ENCODE measurements at places on chromosomes 1 and 21.

DNA sequence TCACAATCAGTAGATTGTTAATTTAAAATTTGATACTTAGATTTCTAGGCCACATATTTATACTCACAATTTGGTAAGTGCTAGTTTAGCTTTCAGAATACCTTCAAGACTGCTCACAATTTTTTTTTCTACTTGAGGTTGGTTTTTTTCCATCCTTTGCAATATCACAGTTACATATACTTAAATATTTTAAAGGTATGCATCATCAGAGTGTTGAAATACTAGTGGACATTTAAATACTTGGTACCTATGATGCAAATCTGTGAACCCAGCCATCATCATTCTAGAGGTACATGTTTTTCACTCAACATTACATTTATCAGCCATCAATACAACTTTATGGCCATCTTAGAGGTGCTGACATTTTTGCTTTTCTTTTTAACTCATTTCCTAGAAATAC lies 6.2 kb upstream of the LRRC40 start:
- DNase-seq: no peak

DNA sequence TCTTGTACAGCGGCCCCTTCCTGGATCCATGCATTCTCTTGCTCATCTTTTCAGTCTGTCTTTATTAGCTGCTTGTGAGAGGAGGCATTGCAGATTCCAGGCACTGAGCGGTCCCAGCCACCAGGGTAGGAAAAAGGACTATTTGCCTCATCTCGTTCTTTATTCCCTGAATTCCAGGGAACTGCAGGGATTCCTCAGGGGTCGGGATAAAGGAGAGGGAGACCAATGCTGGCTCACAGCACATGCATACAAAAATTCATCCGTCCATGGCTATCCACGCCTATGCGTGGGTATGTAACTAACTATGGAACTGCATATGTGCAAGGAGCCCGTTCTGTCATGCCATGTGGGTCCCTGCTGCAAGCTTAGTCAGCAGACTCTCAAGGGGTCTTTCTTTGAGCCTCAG lies 879 bp upstream of the PLPPR5 start:
- no peak for DNase-seq

- DNase-seq: no peak
Observed at GRCh38 chr1:171803045-171803444, 21.6 kb downstream of the METTL13 start.

DNA sequence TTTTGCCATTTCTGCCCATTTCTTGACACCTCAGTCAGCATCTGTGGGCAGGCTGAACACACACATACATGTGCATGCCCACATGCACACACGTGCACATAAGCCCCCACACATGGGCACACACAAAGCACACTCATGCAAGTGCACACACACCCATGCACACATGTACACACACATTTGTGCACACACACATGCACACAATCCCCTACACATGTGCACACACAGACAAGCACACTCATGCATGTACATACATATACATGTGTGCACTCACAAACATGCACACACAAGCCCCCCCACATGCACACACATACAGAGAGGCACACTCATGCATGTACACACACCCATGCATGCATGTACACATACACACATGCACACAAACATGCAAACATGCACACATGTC lies 83.5 kb upstream of the ACTRT2 start:
- DNase-seq: no peak

DNA sequence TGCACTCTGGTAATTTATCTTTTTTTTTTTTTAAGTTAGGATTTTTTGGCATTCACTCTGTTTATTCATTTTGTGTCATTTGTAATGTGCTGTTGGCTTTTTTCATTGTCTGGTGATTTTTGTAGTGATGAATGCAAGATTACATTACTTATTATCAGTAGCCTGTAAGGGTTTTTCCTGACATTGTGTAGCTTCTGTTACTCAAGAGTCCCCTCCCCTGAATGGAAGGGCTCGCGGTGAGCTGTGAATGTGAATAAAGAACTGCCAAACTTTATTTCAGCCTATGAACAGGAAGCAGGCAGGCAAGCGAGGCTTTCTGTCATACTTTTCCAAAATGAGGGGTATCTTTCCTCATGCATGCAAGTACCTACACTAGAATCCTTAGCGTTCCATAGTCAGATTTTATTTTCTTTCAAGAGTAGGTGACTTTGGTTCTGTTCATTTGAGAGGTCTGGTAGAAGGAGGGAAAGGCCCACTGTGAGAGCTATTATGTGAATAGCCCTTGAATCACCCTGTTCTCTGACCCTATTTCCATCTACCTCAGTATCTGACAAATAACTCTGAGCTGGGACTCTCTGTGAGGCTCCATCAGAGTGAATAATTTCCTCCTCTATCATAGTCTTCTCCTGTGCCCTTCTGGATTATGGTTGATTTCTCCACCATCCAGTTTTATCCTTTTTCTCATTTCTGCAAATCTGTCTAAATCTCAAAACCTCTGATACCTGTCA lies 114.0 kb downstream of the CD247 start:
- no peak for DNase-seq

- DNase-seq: no peak
Observed at GRCh38 chr1:3743826-3744225, 8.4 kb upstream of the CCDC27 start.

DNA sequence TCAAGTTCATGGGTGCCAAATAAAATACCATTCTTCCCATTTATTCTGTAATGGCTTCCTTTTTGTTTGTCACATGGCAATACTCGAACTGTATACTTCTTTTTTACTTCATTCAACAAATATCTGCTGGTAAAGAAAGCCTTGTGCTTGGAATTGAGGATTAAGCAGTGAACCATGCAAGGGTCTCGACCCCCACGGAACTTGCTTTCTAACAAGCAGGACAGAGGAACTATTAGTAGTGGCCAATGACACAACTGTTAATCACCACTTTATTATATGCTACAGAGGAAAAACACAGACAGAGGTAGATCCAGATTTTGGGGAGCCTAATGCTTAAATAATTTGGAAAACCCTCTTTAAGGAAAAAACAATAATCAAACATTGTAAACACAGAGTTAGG lies 542.2 kb downstream of the DPYD start:
- DNase-seq: no peak

DNA sequence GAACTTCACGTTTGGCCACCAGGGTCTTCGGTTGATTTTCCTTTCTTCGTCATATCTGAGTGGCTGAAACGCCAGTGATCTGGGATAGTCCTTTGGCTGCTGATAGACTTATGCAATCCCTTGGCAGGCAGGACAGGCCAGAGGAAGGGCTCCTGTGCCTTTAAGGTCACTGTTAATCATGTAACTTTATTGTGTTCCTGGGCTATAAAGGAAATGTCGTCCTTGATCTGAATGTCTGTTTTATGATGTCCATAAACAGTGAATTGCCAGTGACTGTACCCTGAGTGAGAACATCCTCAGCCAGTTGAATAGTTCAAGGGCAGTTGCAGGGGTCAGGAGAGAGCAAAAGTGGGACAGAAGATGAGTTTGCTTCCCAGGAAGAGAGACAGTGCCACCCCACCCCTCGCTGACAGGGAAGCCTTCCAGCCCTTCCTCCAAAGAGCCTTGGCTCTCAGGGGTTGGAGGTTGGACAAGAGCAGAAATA lies 68.0 kb downstream of the PDE9A start:
- DNase-seq: no peak

GRCh38 chr21:37230632-37231248 lies 36.4 kb downstream of the VPS26C start:
- no peak for DNase-seq

- DNase-seq: no peak
Observed at GRCh38 chr1:200030791-200031190, 3.3 kb downstream of the NR5A2 start.

GRCh38 chr1:7588457-7588827 lies 182.7 kb upstream of the VAMP3 start:
- DNase-seq: peak; percentile 47

- no peak for DNase-seq
Observed at GRCh38 chr1:38486085-38486484, 373.5 kb downstream of the RRAGC start.

DNA sequence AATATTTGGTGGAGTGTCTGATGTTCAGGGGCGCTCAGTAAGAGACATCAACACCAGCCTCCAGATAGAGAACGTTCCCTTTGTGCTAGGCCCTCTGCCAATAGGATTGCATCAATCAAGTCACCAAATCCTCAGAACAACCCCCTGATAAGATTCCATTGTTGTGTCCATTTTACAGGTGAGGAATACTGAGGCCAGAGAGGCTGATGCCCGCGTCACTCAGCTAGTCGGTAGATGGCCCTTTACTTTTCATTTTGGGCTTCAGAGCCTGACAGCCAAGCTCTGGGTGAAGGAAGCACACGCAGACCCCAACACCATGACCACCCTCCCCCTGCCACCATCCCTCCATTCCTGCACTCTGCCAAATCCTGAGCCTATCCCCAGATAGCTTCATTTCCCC lies 406.2 kb downstream of the PTPRU start:
- no peak for DNase-seq

- no peak for DNase-seq
Observed at GRCh38 chr1:60874718-60875117, 207.6 kb upstream of the NFIA start.

- DNase-seq: no peak
Observed at GRCh38 chr1:54980528-54981241, at the start of gene TMEM61. Gene TMEM61 (plus strand): TSS chr1:54980628. CDS start chr1:54981066, 438 bp downstream.

GRCh38 chr1:151681923-151682322 lies 34.7 kb downstream of the CELF3 start:
- no peak for DNase-seq

DNA sequence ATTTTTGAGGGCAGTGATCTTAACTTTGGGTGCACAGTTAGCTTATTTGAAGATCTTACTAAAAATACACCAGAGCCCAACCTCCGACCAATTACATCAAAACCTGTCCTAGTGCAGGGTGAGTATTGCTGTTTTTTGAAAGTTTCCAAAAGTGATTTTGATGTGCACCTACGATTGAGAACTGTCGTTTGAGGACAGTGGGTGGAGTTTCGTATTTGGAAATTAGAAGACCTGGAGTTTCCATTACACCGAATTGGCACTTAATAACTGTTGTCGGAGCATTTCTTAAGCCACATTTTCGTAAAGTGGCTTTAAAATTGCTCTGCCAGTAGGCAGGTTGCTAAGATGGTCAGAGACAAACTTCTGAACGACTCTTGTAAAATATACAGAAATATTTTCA lies 1.1 kb downstream of the SOD1 start:
- DNase-seq: no peak

GRCh38 chr1:1115136-1115785 lies 628 bp downstream of the C1orf159 start:
- no peak for DNase-seq

GRCh38 chr1:87410776-87411480 lies 82.2 kb downstream of the LMO4 start:
- no peak for DNase-seq

DNA sequence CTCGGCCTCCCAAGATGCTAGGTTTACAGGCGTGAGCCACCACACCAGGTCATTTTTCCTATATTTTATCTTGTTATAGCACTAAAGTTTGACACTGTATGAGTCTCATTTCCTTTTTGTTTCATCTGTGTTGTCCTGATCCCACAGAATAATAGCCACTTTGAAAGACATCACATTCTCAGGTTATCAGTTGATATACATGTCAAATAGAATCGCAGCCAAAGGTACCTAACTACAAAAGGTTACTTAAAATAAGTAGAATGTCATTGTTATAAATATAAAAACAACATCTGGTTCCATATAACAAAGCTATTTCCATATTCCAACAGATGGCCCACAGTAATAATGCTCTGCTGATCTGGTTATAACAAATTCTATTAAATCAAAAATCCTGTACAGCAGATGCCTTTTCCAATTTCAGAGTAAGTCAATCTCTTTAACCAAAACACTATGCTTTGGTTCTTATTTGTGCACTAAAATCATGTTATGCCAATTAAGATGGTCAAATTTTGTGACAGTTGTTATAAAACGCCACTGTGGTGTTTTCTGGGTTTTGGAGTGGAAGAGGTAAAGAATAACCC lies 6.0 kb downstream of the FOXJ3 start:
- DNase-seq: no peak

GRCh38 chr1:232635778-232636356 lies 5.9 kb upstream of the SIPA1L2 start:
- DNase-seq: no peak

GRCh38 chr1:51768971-51769588 lies 109.4 kb downstream of the NRDC start:
- DNase-seq: no peak

DNA sequence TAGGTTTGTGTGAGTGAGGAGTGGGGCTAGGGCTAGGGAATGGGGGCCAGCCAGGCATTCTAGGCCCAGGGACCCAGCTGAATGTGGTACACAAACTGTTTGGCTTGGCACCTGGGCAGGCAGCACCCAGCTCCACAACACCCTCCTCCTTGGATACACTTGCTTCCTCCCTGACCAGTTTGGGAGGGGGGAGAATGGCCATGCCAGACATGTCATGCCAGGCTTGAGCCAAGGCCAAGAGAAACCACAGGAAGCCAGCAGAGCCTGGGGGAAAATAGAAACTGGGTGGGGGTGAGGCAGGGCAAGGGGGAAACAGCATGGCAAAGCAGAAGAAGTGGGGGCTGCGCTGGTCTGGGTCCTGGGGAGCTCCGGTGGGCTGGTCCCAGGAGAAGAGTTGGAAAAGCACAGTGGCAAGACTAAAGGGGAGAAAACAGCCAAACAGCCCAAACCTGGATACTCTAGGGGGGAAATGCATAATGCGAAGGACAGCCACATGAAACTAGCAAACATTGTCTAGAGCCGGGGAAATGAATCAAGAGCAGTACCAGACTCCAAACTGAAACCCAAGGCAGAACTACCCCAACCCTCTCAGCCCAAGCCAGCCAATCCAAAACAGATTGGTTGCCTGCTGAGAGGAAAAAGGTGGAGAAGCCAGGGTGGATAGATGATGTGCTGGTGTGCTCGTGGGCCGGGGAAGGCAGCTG lies 47.9 kb downstream of the LGR6 start:
- DNase-seq: peak; percentile 74

GRCh38 chr1:70586046-70586445 lies 175.0 kb downstream of the CTH start:
- no peak for DNase-seq

GRCh38 chr1:244918421-244919319 lies 54.3 kb upstream of the HNRNPU start:
- peak; percentile 83 for DNase-seq

DNA sequence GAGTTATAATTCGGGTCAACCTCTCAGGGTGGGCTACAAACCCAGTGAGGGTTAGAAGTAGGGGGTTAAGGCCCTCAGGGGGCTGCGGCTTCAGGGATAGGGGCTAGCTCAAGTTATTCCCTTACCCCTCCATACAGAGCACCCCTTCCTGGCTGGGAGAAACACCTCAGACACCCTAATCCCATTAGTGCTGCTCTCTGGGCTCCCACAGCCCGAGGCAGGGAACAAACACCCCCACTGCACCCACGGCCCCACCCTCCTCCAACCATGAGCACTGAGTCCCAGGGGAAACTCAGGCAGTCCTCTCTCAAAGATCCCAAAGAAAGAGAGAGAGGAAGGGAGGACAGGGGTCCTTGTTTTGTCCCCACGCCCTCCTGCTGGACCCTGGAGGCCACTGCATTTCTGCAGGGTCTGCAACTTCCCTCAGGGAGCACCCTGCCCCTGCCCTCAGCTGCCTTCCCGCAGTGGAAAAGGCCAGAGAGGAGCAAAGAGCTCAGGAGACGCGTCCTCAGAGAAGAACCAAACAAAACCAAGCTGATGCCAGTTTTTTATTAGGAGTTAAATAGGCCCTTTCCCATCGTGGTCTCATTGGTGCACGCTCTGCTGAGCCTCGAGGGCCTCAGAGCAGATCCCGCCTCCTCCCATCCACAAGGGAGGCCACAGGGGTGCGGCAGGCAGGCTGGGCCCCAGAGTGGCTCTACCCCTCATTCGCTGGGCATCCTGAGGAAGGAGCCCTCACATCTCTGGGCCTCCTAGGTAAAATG lies 1.4 kb upstream of the S100A4 start:
- DNase-seq: no peak
